ENCODE measurements at places on chromosomes 3 and 15. TPM values are rescaled to one million over a fixed set of nuclear protein-coding genes. Genes with fewer than 3 reads are reported as not detected.
A peak's percentile ranks its signal among the peaks of the same experiment; 100 is the strongest.

The ZNF385D gene
- 7.7 TPM for total RNA-seq

The GREM1 gene
- 8.6 TPM for total RNA-seq

- H3K36me3 ChIP-seq, result no peaks in the 10 kb centered on the region
- H3K27ac ChIP-seq, result no peak overlapping the region
- H3K4me1 ChIP-seq, result no peaks in the 10 kb centered on the region
- H3K27me3 ChIP-seq, result no peaks in the 10 kb centered on the region
Observed at GRCh38 chr3:161558236-161558635, 61.6 kb downstream of the OTOL1 start.

DNA sequence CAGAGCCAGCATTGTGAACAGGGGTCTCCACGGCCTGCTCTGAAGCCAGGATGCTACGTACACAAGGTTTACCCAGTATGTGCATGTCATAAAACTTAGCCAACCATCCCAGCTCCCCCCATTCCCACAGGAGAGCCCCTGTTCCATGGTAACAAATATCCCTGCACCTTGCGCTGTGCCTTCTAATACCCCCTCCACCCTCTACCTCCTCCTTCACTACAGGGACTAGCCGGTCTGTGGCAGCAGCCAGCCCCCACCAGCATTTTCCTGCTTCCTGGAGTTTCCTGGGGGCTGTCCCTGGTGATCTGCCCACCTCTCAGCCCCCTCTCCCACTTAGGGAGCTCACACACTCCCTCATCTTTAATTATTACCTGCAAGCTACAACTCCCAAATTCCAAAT lies 20.4 kb downstream of the ACSBG1 start:
- peaks cover 61% of the 10 kb centered on the region for H3K4me1 ChIP-seq
- H3K4me3 ChIP-seq, result no peak overlapping the region
- no peak overlapping the region for H3K27ac ChIP-seq
- DNase-seq, result no peak

DNA sequence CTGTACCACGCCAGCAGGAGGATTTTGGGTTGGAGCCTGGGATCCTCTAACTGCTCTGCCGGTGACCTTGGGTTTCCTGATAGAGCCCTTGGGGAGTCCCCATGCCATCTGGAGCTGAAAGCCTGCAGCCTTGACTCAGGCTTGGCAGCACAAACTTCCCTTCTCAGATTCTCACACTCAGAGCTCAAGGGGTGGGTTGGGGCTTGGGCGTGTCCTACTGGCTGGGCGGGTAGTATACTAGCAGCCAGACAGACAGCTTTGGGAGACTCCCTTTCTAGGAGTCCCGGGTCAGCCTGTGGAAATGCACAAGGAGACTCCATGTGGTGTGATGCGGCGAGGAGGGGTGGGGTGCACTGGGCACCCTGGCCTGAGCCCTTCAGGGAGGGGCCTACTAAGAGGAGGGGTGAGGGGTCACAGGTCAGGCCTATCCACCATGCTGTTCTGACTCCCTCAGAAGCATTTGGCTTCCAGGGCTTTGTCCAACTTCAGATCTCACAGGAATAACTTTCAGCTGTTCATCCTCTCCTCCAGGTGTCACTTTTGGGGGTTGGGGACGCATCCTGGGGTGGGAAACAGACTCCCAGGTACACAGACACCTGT lies 21.6 kb upstream of the PLXNA1 start:
- H3K27ac ChIP-seq, result peak overlapping the region; percentile 20
- no peak overlapping the region for H3K4me3 ChIP-seq
- no peaks in the 10 kb centered on the region for H3K36me3 ChIP-seq

The MYH15 gene
- 0.06 TPM for total RNA-seq

DNA sequence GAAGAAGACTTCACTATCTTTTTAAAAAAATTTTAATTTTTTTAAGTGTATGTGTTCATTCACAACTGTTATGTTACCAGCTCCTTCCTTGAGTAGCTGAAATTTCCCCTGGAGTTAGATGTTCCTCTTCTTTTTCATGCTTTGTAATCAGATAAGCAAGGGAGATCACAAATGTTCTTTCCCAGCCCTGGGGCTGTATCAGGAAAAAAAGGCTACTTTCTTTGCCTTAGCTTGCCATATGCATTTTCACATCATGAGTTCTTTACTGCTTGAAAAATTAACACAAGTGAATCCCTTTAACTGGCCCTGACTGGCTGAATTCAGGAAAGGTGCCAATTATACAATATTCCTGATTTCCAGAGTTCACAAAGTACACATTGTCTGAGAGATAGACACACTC lies 353.2 kb upstream of the ATP11B start:
- no peaks in the 10 kb centered on the region for H3K4me1 ChIP-seq
- H3K36me3 ChIP-seq, result no peaks in the 10 kb centered on the region
- no peak overlapping the region for H3K27ac ChIP-seq
- H3K4me3 ChIP-seq, result no peak overlapping the region
- H3K27me3 ChIP-seq, result no peaks in the 10 kb centered on the region

DNA sequence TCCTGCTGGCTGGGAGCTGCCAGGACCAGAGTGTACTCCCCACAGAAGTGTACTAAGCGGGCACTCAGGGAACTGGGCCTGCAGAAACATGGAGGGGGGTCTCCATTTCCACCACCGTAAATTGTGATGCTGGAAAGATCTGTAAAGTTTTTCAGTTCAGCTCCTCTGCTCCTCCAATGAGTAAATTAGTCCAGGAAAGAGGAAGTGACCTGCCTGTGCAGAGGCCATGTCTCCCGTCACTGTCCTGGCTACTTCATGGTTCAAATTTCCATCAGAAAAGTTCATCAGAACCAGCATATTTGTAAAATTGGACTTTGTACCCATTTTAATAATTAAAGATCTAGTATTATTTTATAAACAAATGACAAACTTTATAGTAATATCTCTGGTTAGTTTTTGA lies 226.7 kb upstream of the THBS1 start:
- H3K4me3 ChIP-seq, result no peak overlapping the region
- peaks cover 18% of the 10 kb centered on the region for H3K4me1 ChIP-seq
- no peak overlapping the region for H3K27ac ChIP-seq
- no peaks in the 10 kb centered on the region for H3K36me3 ChIP-seq

- peaks cover 45% of the 10 kb centered on the region for H3K4me1 ChIP-seq
- no peak overlapping the region for H3K4me3 ChIP-seq
Observed at GRCh38 chr3:124059580-124059979, 67.7 kb upstream of the ROPN1 start.

The SKOR1 gene
- 0.99 TPM for total RNA-seq

GRCh38 chr3:98734306-98734705 lies 28.8 kb upstream of the ST3GAL6 start:
- no peak overlapping the region for H3K27ac ChIP-seq
- H3K4me3 ChIP-seq, result peak overlapping the region; percentile 64
- DNase-seq, result no peak

- H3K36me3 ChIP-seq, result peaks cover 14% of the 10 kb centered on the region
- H3K4me1 ChIP-seq, result peaks cover 59% of the 10 kb centered on the region
- peak within 1 kb of the TSS; percentile 38 for H3K4me3 ChIP-seq
- no peak within 1 kb of the TSS for H3K27ac ChIP-seq
- no peaks in the 10 kb centered on the region for H3K27me3 ChIP-seq
Observed at GRCh38 chr3:50345586-50346234, at the start of gene ZMYND10. Gene ZMYND10, minus strand, starts transcription at chr3:50345732. Its CDS starts 153 bp downstream, at chr3:50345579.

DNA sequence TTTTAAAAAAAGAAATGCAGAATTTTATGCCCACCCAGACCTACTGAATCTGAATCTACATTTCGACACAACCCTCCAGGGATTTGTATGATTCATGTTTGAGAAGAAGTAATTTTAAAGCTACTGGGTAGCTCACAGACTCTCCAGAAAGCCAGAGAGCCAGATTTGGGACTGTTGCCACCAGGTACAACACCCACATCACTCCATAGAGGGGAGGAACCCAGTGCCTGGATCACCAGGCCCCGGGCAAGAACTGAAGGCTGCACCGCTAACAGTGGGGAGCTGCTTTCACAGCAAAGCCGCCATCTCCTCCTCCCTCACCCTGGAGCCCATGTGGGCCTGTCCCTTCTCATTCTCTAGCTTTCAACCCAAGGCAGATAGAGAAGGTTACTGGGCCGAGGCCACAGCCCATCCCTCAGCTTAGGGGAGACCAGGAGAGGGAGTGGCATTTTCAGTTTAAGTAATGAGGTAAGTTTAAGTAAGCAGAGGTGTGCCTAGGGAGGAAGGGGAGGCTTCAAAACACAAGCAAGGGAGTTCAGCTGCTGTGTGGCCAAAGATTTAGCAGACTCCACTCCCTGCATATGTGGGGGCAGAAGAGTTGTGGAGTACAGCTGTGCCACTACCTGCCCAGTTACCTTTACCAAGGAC lies 109.8 kb downstream of the IL12A start:
- no peaks in the 10 kb centered on the region for H3K4me1 ChIP-seq
- no peaks in the 10 kb centered on the region for H3K36me3 ChIP-seq
- no peak overlapping the region for H3K4me3 ChIP-seq
- H3K27me3 ChIP-seq, result no peaks in the 10 kb centered on the region
- H3K27ac ChIP-seq, result no peak overlapping the region

The RTP4 gene
- 0.83 TPM for total RNA-seq

The SMCO1 gene
- total RNA-seq, result not detected

GRCh38 chr3:5011555-5012256 lies 32.5 kb downstream of the BHLHE40 start:
- no peak for DNase-seq
- H3K27me3 ChIP-seq, result no peaks in the 10 kb centered on the region
- no peak overlapping the region for H3K4me3 ChIP-seq

DNA sequence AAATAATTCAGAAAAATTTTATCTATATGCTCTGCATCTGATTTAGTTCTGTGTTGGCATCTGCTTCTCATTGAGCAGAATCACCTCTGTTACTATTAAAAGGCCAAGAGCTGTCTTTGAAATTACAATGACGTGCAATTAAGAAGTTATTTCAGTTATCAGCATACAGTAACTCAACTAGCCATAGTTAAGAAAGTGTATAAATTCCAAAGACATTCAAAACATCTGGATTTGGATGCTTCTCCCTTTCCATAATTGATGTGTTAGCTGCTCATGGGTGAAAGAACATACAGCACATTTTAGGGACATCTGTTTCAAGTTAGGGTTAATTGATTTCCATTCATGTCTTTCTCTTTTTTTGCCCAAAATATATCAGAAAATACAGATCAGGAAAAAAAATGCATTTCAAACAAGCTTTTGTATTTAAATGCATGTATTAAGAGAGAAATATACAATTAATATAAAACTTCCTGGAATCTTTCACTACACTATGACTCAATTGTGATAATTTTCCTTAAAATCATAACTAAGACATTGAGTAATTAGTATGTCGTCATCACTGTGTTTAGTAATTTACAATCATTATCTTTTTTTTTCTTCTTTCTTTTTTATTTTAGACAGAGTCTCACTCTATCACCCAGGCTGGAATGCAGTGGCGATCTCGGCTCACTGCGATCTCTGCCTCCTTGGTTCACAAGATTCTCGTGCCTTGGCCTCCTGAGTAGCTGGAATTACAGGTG lies 82.7 kb upstream of the MBNL1 start:
- H3K27me3 ChIP-seq, result no peaks in the 10 kb centered on the region
- H3K36me3 ChIP-seq, result no peaks in the 10 kb centered on the region
- H3K27ac ChIP-seq, result no peak overlapping the region
- peaks cover 16% of the 10 kb centered on the region for H3K4me1 ChIP-seq
- no peak overlapping the region for H3K4me3 ChIP-seq
- no peak for DNase-seq

DNA sequence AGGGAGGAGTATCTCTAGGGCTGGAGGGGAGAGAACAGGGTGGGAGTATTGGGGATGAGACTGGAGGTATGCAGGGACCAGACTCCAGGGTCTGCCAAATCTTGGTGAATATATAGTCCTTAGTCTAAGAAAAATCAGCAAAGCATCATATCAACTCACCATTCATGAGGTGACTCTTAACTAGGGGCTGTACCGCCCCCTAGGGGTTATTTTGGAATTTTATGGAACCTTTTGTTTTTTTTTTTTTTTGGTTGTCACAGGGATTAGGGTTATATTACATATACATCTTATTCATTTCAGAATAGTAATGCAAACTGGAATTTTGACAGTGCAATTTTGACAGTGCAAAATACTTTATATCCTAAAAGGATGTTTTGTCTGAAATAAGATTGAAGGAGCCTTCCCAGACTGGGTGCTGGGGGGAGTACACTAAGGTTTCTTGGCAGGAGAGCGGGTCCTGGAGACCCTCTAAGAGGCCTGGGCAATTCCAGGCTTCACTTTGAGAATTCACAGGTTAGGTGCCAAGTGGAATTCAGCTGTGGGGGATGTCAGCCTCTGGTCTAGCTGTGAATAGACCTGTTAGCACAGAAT lies 7.5 kb downstream of the CMTM7 start:
- H3K4me1 ChIP-seq, result peaks cover 28% of the 10 kb centered on the region
- H3K4me3 ChIP-seq, result no peak overlapping the region

The HCN4 gene
- not detected for total RNA-seq

GRCh38 chr3:104901396-104901795 lies 465.3 kb upstream of the ALCAM start:
- H3K27ac ChIP-seq, result no peak overlapping the region
- H3K4me1 ChIP-seq, result no peaks in the 10 kb centered on the region
- no peaks in the 10 kb centered on the region for H3K36me3 ChIP-seq
- no peaks in the 10 kb centered on the region for H3K27me3 ChIP-seq
- DNase-seq, result no peak

GRCh38 chr3:40731445-40731844 lies 206.7 kb downstream of the ZNF621 start:
- no peak overlapping the region for H3K4me3 ChIP-seq
- H3K27ac ChIP-seq, result no peak overlapping the region
- no peaks in the 10 kb centered on the region for H3K27me3 ChIP-seq
- H3K36me3 ChIP-seq, result no peaks in the 10 kb centered on the region

The TMCO5A gene
- total RNA-seq, result not detected

DNA sequence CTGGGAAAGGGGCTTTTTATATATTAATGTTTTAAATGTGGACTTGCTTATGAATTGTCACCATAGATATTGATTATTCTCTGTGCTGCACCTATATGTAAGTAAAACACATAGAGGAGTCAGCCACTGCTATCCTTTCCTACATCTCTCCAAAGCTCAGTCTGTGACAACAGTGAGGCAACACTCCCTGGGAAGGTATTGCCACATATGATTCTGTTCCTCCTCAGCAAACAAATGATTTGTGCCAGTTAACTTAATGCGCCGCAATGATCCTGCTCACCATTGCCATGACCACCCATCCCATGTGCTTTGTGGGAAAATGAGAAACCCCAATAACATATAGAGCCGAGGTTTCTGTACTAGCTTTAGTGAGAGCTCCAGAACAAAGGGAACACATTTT lies 75.1 kb upstream of the FBN1 start:
- DNase-seq, result no peak
- peaks cover 7% of the 10 kb centered on the region for H3K4me1 ChIP-seq
- H3K36me3 ChIP-seq, result no peaks in the 10 kb centered on the region

- peaks cover 100% of the 10 kb centered on the region for H3K36me3 ChIP-seq
- DNase-seq, result no peak
- no peak overlapping the region for H3K27ac ChIP-seq
- H3K4me3 ChIP-seq, result no peak overlapping the region
Observed at GRCh38 chr15:29724026-29724425, 98.2 kb downstream of the TJP1 start.

- no peaks in the 10 kb centered on the region for H3K27me3 ChIP-seq
- no peaks in the 10 kb centered on the region for H3K4me1 ChIP-seq
- no peak overlapping the region for H3K27ac ChIP-seq
Observed at GRCh38 chr3:105397974-105398373, 31.3 kb downstream of the ALCAM start.

Data from esophagus muscularis mucosa (tissue), 4 donors.